ENCODE measurements at places on chromosomes 1 and 21. TPM values are rescaled to one million over a fixed set of nuclear protein-coding genes. Genes with fewer than 3 reads are reported as not detected.

Gene AADACL4
- not detected for total RNA-seq

DNA sequence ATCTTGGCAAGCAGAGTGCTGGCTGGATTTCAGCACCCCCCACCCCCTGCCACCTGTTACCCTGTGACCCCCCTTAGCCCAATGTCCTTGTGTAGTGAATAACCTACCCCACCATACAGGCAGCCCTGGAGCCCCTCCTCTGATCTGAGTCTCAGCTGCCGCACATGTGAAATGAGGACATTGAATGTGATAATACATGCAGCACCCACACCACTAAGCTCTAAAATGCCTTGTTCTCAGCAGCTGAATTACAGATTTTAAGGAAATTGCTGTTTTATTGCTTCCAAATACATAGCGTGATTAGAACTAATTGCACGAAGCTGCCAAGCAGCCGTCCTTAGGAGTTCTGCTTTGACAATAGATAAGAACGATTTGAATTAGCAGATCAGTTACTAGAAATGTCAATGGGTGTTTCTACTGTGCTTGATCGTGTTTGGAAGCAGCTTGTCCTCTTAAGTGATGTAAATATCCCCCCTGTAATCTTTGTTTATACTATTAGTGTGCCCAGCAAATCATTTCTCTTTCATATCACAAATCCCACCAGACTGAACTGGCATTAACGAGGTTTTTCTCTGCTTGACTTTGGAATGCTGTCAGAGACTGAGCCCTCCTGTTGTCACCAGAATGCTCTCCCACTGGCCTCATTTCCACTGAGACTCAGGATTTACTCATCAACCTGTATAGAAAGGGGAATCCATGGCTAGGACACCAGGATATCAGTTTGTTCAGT is 4.9 kb downstream of the SLAMF8 start:
- DNase-seq: no peak

DNA sequence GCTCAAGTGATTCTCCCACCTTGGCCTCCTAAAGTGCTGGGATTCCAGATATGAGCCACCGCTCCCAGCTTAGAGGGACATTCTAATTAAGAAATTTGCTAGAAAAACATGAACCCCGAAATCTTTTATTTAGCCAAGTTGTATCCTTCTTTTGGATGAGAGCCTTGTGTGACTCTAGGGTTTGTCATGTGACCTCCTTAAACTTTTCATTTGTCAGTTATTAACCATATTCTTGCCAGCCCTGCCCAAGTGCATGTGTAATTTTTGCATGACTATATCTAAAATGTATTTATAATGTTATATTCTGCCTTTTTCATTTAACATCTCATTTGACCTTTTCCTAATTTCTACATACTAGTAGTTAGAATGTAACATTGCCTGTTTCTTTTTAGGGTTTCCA is 1.9 kb downstream of the UTP25 start:
- no peak for DNase-seq

GRCh38 chr1:235513495-235514366 is 9.5 kb upstream of the B3GALNT2 start:
- no peak for DNase-seq
